Panc1 (cell line): ENCODE measurements at places on chromosomes 5 and 9. TPM values are rescaled to one million over a fixed set of nuclear protein-coding genes. Genes with fewer than 3 reads are reported as not detected.

THBS4 gene
- 0.31 TPM for total RNA-seq

RNF183 gene
- total RNA-seq = not detected

ANKRD34B gene
- 0.10 TPM for total RNA-seq

SLC2A6 gene
- 48.2 TPM for total RNA-seq

NEUROG1 gene
- total RNA-seq = not detected

TMEM232 gene
- 0.21 TPM for total RNA-seq

CYLC2 gene
- total RNA-seq = not detected

ASPN gene
- not detected for total RNA-seq

PTPDC1 gene
- total RNA-seq = 10.6 TPM

- no peak overlapping the region for H3K27ac ChIP-seq
- DNase-seq = no peak
- H3K4me1 ChIP-seq = no peaks in the 10 kb centered on the region
- H3K27me3 ChIP-seq = no peaks in the 10 kb centered on the region
These were observed 71.5 kb upstream of the GPBP1 start for GRCh38 chr5:57102189-57102904.

- peaks cover 28% of the 10 kb centered on the region for H3K4me1 ChIP-seq
- H3K36me3 ChIP-seq = no peaks in the 10 kb centered on the region
- DNase-seq = peak; percentile 65
These were observed 282.4 kb downstream of the EFNA5 start for GRCh38 chr5:107388141-107388861.

- no peaks in the 10 kb centered on the region for H3K4me1 ChIP-seq
- H3K27me3 ChIP-seq = no peaks in the 10 kb centered on the region
- H3K27ac ChIP-seq = no peak overlapping the region
- H3K4me3 ChIP-seq = no peak overlapping the region
- no peak for DNase-seq
These were observed 1824.4 kb upstream of the CDH9 start for GRCh38 chr5:28862860-28863196.

GRCh38 chr9:14366076-14366475 lies 52.1 kb upstream of the NFIB start:
- no peaks in the 10 kb centered on the region for H3K27me3 ChIP-seq
- no peak overlapping the region for H3K4me3 ChIP-seq
- H3K4me1 ChIP-seq = no peaks in the 10 kb centered on the region
- no peak for DNase-seq

GRCh38 chr9:34477541-34477940 lies 18.9 kb downstream of the DNAI1 start:
- no peak overlapping the region for H3K27ac ChIP-seq
- no peaks in the 10 kb centered on the region for H3K4me1 ChIP-seq
- H3K27me3 ChIP-seq = no peaks in the 10 kb centered on the region; the same call in 1 of the 2 replicates
- DNase-seq = no peak
- H3K36me3 ChIP-seq = no peaks in the 10 kb centered on the region

- H3K27me3 ChIP-seq = no peaks in the 10 kb centered on the region
- peaks cover 37% of the 10 kb centered on the region for H3K4me1 ChIP-seq
- no peak for DNase-seq
- no peaks in the 10 kb centered on the region for H3K36me3 ChIP-seq
- H3K27ac ChIP-seq = peak overlapping the region; percentile 79
These were observed 13.6 kb upstream of the VDAC1 start for GRCh38 chr5:134018154-134018985.

DNA sequence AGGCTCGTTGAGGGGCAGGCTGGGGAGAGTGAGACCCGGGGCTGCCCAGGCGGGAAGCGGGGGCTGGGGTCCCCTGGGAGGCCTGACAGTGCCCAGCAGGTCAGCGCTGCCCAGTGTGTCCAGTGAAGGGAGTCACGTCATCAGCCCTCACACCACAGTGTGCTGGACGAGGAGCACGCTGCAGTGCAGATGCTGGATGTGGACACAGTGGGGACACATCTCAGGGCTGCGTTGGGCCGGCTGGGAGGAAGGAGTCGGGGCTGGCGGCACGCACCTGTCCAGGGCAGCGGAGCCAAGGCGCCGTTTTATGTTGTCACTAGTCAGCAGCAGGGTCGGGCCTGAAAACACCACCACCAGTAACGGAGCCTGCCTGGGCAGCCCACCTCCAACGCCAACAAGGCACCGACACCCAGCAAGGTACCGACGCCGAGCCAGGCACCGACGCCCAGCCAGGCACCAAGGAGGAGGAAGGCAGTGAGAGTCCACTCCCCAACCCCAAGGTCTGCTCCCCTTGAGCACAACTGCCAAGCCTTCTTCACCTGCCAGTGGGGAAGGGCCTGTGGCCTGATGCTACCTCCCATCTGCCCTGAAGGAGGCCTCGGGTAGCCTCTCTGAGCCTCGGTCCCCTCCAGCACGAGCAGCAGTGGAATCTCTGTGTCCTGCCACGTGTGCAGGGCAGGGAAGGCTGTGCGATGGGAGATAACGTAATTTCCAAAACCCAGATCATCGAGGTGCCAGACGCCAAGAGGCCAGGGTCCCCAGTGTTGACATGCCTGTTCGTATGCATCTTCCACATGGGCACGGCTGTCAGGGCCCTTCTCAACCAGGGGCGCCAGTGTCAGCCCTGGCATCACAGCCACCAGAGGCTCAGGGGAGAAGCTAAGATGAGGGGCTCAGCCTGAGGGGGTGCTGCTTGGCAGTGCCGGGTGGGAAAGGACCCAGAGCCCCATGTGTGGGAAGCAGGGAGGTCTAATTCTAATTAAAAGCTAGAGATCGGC lies 21.9 kb upstream of the NSMF start:
- no peak overlapping the region for H3K4me3 ChIP-seq
- DNase-seq = no peak
- H3K4me1 ChIP-seq = peaks cover 11% of the 10 kb centered on the region; the same call in 1 of the 2 replicates
- no peak overlapping the region for H3K27ac ChIP-seq
- H3K27me3 ChIP-seq = no peaks in the 10 kb centered on the region

GRCh38 chr5:133155326-133155969 lies 103.6 kb downstream of the HSPA4 start:
- no peak overlapping the region for H3K27ac ChIP-seq
- H3K4me1 ChIP-seq = no peaks in the 10 kb centered on the region
- no peak for DNase-seq
- no peak overlapping the region for H3K4me3 ChIP-seq
- H3K27me3 ChIP-seq = no peaks in the 10 kb centered on the region
- H3K36me3 ChIP-seq = no peaks in the 10 kb centered on the region

GRCh38 chr5:97979740-97980139 lies 793.7 kb upstream of the RGMB start:
- H3K4me3 ChIP-seq = no peak overlapping the region
- H3K27me3 ChIP-seq = no peaks in the 10 kb centered on the region
- no peaks in the 10 kb centered on the region for H3K4me1 ChIP-seq
- H3K27ac ChIP-seq = no peak overlapping the region
- DNase-seq = no peak

- no peaks in the 10 kb centered on the region for H3K36me3 ChIP-seq
- H3K4me3 ChIP-seq = peak within 1 kb of the TSS; percentile 58
- H3K27ac ChIP-seq = peak within 1 kb of the TSS; percentile 78
- H3K27me3 ChIP-seq = peaks cover 3% of the 10 kb centered on the region; the same call in 1 of the 2 replicates
- DNase-seq = no peak
- peaks cover 17% of the 10 kb centered on the region for H3K4me1 ChIP-seq
These were observed at the start of gene MCIDAS for GRCh38 chr5:55226934-55227663. Gene MCIDAS, minus strand, starts transcription at chr5:55227315. Its CDS starts 177 bp downstream, at chr5:55227138.

DNA sequence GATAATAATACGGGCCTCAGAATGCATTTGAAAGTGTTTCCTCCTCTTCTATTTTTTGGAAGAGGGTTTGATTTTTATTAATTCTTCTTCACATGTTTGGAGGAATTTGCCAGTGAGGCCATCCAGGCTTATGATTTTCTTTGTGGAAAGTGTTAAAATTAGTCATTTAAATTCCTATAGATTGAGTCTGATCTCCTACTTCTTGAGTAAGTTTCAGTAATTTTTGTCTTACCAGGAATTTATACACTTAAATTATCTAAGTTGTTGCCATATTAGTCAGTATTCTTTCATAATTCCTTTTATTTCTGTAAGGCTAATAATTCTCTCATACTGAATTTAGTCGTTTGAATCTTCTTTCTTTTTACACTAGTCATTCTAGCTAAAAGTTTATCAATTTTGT lies 25.2 kb upstream of the HAPLN1 start:
- H3K36me3 ChIP-seq = no peaks in the 10 kb centered on the region
- DNase-seq = no peak
- no peaks in the 10 kb centered on the region for H3K4me1 ChIP-seq
- no peak overlapping the region for H3K27ac ChIP-seq
- H3K27me3 ChIP-seq = no peaks in the 10 kb centered on the region

DNA sequence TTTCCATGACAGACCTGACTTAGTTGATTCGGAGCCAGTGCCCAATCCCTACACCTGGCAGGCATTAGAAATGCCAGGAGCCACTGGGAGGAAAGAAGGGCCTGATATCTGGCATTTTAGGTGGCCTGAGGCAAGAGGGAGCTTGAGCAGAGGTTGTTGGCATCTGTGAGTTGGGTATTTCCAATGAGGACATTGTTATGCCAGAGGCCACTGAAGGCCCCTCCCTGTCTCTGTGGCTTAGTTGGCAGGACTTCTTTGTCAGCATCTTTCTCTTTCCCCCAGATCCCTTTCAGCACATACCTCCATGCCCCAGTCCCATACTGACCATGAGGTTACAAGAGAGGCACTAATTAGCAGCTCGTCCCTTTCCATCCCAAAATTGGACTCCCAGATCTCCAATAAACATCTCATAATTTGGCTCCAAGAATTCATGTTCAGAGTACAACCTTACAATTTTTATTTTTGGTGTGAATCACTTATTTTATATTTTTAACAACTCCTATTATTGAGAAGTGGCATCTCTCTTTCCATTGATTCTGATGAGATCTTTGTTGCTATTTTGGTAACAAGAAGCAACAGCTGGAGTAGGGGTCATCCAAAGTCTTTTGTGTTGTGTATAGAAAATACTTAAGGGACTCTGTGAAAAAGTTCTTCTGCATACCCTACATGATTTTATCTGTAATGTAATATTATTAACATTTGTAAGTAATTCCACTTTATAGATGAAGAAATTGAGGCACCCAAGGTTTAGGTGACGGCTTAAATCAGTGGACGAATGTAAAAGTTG lies 68.6 kb upstream of the MAP3K1 start:
- H3K27me3 ChIP-seq = no peaks in the 10 kb centered on the region; the same call in none of the 2 replicates
- H3K4me3 ChIP-seq = no peak overlapping the region
- H3K27ac ChIP-seq = no peak overlapping the region
- H3K36me3 ChIP-seq = no peaks in the 10 kb centered on the region

- DNase-seq = no peak
- no peaks in the 10 kb centered on the region for H3K27me3 ChIP-seq
- H3K4me3 ChIP-seq = no peak overlapping the region
- H3K4me1 ChIP-seq = no peaks in the 10 kb centered on the region
These were observed 168.4 kb downstream of the TTLL11 start for GRCh38 chr9:121924700-121925099.

- peak overlapping the region; percentile 77 for H3K4me3 ChIP-seq
- no peaks in the 10 kb centered on the region for H3K36me3 ChIP-seq
- H3K27me3 ChIP-seq = no peaks in the 10 kb centered on the region
- peak overlapping the region; percentile 93 for H3K27ac ChIP-seq
- H3K4me1 ChIP-seq = peaks cover 30% of the 10 kb centered on the region
These were observed 586 bp upstream of the FCHO2 start for GRCh38 chr5:72955143-72955767.

DNA sequence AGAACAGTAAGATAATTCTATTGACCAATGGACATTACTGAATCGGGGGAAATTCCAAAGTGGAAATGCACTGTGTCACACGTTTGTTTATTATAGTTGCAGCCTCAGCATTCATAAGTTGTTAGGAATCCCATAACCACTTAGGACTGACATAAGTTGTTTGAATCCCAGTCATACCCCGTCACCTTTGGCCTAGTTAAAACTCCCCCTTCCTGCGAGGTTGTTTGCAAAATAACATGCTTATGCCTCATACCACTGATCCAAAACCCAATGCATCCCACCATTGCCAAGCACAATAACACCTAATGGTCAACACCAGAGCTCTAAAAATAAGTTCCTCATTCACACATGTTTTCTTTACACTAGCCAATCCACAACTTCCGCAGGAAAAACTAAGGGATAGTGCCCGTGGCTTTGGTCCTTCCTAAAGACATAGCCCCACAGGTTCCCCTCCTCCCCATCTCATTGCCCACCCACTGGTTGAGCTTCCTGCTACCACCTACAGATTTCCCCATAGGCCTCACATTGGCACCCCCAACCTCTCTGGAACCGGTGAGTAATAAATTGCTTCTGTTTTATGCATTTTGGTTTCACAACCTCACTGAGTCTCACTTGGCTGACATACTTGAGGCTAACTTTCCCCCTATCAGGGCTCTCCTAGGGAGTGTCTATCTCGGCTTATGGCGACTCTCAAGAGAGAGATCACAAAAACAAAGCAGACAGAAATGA lies 42.3 kb upstream of the MUSK start:
- H3K27me3 ChIP-seq = no peaks in the 10 kb centered on the region
- no peaks in the 10 kb centered on the region for H3K4me1 ChIP-seq
- DNase-seq = no peak
- no peak overlapping the region for H3K27ac ChIP-seq
- no peaks in the 10 kb centered on the region for H3K36me3 ChIP-seq

DNA sequence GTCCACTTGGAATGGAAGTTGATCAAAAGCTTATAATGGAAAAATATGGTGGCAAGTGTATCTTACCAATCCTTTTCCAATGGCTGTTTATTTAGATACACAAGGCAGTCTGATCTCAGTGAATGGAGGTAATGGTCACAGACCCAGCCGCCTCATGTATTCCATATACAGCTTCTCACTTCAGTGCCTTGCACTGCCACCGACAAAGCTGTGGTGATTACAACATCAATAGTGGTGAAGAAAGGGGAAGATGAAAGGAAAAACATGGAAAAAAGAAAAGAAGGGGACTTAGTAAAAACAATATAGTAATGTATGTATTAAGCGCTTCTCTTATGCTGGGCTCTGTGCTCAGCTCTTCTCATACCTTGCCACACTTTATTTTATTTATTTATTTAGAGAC lies 297.3 kb upstream of the RASA1 start:
- no peak for DNase-seq
- H3K27me3 ChIP-seq = no peaks in the 10 kb centered on the region
- H3K27ac ChIP-seq = no peak overlapping the region
- no peaks in the 10 kb centered on the region for H3K4me1 ChIP-seq
- H3K36me3 ChIP-seq = no peaks in the 10 kb centered on the region
